ENCODE measurements at places on chromosomes 11 and 22.
A peak's percentile ranks its signal among the peaks of the same experiment; 100 is the strongest.

- DNase-seq = no peak
These were observed 10.5 kb downstream of the EHD1 start for GRCh38 chr11:64867748-64868462.

- DNase-seq = no peak
These were observed 15.7 kb upstream of the AMPD3 start for GRCh38 chr11:10439351-10439750.

GRCh38 chr22:38504731-38505540 lies 1.2 kb downstream of the DDX17 start:
- no peak for DNase-seq

DNA sequence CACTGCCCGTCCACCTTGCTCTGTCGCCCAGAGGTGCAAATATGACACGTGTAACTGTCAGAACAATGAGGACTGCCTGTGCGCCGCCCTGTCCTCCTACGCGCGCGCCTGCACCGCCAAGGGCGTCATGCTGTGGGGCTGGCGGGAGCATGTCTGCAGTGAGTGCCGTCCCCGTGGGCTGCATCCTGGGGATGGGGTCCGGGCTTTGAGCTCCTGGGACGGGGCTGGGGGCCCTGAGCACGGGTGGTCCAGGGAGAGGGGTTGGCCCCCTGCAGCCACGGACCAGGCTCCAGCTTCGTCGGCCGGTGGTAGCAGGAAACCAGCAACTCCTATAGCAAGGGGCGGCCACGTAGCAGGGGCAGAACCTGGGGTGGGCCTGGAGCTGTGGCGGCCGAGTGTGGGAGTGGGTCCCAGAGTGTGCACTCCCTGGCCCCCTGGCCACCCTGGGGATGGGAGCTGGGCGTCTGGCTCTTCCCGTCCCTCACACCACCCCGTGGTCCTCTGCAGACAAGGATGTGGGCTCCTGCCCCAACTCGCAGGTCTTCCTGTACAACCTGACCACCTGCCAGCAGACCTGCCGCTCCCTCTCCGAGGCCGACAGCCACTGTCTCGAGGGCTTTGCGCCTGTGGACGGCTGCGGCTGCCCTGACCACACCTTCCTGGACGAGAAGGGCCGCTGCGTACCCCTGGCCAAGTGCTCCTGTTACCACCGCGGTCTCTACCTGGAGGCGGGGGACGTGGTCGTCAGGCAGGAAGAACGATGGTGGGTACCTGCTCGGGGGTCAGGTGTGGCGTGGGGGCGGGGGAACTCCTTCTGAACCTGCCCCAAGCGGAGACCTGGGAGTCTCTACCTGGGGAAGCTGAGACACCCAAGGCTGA lies 10.1 kb downstream of the MUC2 start:
- DNase-seq = no peak

DNA sequence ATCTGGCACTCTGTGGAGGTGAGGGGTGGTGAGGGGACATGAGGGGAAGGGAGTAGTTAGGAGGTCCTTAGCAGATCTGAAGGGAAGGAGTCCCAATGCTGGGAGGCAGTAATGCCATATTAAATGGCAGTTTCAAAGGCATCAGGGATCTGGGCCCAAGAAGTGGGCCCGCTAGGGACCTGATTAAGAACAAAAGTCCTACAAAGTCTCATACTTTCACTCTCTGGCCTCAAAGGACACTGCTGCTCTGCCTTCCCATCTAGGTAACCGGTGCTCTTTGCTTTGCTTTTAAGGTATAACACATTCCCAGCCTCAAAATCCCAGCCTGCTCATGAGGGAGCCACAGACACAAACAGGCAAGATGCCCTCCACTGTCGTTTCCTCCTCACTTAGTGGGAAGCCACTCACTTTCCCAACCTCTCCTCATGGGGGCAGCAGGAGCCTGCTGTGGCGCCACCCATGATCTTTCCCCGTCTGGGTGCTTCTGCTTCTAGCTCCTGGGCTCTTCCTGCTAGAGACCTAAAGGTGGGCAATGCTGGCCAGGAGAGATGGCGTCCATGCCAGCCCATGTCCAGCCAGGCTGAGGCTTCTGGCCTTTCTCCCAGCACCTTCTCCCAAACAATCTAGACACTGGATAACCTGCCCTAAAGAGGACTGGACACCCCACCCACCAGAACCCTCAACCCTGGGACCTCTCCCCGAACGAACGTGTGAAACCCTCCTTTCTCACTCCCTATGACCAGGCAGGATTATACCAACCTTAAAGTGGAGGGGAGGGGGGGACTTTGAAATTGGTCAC lies 68.3 kb downstream of the PLEKHA7 start:
- peak; percentile 1 for DNase-seq

GRCh38 chr22:22773427-22773826 lies 114.2 kb upstream of the IGLL5 start:
- DNase-seq = no peak

GRCh38 chr11:114237321-114238280 lies 58.6 kb upstream of the NNMT start:
- no peak for DNase-seq

DNA sequence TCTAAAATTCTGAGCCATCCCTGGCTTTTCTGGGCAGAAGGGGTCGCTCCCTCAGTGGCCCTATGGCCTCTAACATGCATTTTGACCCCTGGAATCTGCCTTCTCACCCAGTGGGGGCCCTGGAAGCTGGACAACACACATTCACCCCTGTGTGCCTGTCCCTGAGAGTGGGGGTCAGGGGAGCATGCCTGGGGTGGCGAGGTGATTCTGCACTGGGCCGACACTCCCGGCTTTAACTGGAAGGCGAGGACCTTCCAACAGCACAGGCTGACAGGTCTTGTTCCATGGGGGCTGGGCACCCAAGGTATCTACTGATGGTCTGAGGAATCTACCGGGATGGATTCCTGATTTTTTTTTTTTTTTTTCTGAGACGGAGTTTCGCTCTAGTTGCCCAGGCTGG lies 10.7 kb downstream of the PPM1F start:
- DNase-seq = no peak

GRCh38 chr11:72378704-72379383 lies 55.5 kb downstream of the CLPB start:
- DNase-seq = no peak

DNA sequence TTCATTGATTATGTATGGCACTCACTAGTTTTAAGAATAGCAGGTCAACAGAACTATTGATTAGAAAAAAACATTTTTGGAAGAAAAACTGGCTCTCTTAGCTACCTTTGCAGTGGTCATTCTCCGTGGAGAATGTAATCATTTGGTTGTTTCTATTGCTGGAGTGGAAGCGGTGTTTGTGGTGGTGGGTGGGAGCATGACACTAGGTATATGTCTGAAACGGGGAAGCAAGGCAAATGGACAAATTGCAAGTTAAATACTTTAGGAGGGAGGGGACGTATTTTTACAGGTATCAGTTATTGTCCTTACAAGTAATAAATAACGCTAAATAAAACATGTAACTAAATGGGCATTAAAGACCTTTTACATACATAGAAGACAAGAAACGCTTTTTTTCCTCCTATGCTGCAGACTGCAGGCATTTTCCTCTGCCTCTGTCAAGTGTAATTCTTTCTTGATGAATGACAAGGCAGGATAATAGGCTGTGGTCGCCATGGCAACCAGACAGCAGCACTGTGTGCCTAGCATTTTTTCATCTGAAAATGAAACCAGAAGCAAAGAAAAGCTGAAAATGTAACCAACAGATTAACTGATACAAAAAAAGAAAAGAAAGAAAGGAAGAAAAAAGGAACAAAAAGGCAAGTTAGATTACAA lies 46.2 kb downstream of the BLID start:
- DNase-seq = no peak

- DNase-seq = no peak
These were observed 35.4 kb downstream of the HORMAD2 start for GRCh38 chr22:30115705-30116104.

DNA sequence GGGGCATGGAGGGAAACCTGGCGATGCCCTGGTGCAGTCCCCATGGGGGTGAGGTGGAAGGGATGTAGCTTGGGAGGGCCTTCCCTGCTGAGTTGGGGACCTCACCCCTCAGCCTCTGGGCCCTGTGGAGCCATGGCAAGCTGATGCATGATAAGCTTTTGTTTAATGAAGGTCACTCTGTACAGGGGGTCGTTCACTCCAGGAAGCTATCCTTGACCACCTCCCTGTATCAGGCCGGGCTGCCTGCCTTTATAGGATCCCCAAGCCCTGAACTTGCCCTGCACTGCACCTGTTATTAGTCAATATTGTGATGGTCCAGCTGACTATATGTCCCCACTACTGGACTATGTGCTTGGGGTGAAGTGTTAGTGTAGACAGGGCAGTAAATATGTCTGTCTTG lies 49.7 kb upstream of the MYEOV start:
- DNase-seq = peak; percentile 52

DNA sequence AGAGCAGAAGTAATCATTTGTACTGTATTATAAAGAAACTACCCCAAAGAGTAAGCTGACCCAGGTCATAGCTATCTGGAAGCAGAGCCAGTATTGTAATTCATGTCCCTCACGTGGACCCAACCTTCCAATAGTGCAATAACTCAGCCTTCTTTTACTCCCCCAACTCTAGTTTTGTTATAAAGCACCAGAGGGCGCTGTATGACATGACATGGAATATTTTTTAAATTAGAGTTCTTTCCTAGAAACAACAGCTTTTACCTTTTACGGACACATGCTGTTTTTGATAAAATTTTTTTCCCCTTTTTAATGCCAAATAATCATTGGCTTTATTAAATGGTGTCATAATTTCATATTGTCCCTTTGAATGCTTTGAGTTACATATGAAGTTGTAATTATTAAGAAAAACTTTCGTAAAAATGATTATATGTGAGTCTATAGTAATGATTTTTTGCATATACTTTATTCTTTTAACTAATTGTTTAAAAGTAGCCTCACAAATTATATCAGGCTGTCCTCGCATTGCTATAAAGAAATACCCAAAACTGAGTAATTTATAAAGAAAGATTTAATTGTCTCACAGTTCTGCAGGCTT lies 76.9 kb downstream of the DKK3 start:
- DNase-seq = no peak

- DNase-seq = no peak
These were observed 687.8 kb downstream of the KCNA4 start for GRCh38 chr11:29328961-29329441.

GRCh38 chr11:4065601-4066377 lies 28.8 kb upstream of the RRM1 start:
- no peak for DNase-seq

- peak; percentile 60 for DNase-seq
These were observed 123.7 kb downstream of the KCNQ1OT1 start for GRCh38 chr11:2576111-2576510.

- no peak for DNase-seq
These were observed 112.0 kb upstream of the ARHGAP42 start for GRCh38 chr11:100574894-100575769.

DNA sequence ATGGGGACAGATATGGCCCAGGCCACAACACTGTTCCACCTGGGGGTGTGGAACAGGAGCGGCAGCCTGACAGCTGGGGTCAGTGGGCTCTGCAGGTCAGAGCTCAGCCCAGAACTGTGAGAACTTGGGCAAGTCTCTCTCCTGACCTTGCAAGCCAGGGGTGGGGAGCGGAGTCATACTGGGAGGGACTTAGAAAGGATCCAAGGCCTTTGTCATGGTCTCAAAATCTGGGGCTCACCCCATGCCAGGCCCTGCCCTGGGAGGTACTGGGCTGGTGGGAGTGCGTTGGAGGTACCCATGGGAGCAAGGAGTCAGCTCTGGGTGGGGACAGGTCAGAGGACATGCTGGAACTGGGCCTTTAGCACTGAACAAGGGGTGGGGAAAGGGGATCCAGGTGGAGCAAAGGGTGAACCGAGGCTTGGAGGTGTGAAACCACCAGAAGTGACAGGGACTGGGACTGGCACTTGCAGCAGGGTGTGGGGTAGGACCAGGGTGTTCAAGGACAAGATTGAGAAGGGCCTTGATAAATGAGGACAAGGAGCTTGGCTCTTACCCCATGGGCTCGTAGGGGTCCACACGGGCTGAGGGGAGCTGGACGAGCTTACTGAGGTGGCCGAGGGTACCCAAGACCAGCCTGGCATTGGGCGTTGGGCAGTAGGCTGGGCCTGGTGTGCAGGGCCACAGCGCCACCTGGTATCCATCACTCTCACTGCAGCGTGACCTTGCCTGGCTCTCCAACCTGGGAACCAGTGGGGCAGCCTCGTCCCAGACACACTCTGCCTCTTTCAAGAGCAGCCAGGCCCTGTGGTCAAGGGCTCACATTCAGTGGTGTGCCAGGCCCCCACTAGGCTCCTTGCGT lies 7.4 kb upstream of the PMM1 start:
- no peak for DNase-seq

DNA sequence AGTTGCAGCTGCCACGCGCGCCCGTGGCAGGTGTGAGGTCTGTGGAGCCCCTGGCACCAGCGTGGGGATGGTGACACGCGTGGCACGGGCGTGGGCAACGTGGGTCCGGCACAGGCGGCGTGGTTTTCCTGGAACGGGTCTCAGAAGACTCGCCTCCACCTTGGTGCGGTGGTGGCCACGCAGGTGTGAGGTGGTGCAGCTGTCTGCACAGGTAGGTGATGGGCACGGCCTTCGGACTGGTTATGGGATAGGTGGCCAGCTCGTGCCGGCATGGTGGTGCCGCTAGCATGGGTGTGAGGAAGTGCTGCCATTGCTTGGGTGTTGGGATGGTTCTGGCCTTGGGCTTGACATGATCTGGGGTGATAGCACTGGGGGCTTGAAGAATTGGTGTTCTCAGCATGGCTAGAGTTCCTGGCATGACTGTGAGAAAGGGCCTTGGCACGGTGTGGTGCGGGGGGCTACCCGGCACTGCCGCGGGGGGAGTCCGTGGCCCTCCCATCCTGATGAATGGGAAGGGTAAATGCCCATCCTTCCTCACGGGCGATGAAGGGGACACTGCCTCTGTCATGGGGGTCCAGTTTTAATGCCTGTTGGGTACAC lies 531 bp downstream of the DAGLA start:
- DNase-seq = peak; percentile 64

DNA sequence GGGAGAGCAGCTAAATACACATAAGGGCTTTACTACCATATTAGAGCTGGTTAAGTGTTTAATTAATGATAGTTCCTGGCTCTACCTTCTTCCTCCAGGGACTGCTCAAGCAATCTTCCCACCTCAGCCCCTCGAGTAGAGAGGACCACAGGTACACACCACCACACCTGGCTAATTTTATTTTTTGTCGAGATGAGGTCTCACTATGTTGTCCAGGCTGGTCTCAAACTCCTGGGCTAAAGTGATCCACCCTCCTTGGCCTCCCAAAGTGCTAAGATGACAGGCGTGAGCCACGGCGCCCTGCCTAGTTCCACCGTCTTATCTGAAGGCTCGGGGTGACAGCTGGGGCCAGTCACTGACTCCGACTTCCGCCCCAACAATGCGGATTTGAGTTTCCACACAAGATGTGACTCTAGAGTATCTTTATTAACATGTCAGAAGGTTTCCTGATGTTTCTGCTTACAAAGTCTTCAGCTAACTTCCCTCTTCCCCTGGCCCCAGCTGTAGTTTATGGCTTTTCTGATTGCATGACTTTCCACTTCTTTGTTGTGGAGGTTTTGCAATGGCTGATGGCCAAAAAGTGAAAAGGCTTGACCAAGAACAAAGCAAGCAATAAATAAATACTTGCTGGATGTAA lies 16.8 kb downstream of the TPST2 start:
- DNase-seq = no peak
